ENCODE measurements at places on chromosomes 11 and 22. TPM values are rescaled to one million over a fixed set of nuclear protein-coding genes. Genes with fewer than 3 reads are reported as not detected.

RTN4R gene
- 0.26 TPM for total RNA-seq

TIGD3 gene
- total RNA-seq: 0.17 TPM

APOBEC3H gene
- 1.3 TPM for total RNA-seq

INS gene
- not detected for total RNA-seq

KCNQ1OT1 gene
- 1.8 TPM for total RNA-seq

ACTN3 gene
- total RNA-seq: not detected

DCDC1 gene
- 0.17 TPM for total RNA-seq

TMEM121B gene
- under 0.01 TPM for total RNA-seq

HPX gene
- 0.83 TPM for total RNA-seq

C11orf42 gene
- total RNA-seq: not detected

KLHDC7B gene
- total RNA-seq: 0.51 TPM

APOA5 gene
- total RNA-seq: not detected
